ENCODE measurements at places on chromosomes 12 and 14.

DNA sequence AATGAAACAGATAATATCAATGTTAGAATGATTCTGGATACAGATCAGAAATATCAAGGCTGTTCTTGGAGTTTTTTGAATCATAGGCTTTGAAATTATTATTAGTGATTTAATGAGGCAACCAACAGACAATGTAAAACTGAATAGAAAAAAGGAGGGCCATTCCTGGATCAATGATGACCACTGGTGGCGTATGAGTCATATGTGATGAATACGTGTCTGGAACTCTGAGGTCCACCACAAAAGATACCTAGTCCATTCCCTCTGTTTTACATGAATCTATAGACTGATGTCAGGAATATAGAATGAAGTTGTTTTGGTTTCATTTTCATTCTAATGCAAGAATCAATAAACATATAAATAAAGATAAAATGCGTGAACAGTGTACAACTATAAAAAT, 78.3 kb upstream of the RTL1 start:
- no peak for DNase-seq

- DNase-seq, result no peak
These were observed 2.3 kb downstream of the LRTM2 start for GRCh38 chr12:1822699-1823098.

DNA sequence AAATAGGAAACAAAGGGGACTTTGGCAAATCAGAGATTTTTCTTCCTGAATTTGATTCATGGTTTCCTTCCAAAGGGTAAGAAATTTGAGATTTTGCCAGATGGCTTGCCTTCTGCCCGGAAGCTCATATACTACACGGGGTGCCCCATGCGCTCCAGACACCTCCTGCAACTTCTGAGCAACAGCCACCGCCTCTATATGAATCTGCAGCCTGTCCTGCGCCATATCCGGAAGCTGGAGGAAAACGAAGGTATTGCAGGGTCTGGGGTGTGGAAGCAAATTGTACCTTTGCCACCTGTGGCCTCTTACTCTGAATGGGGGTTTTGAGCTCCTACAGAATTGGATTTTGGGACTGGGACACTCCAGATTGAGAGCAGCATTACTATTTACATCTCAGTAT, 63.5 kb downstream of the FRMD6 start:
- DNase-seq, result no peak

- DNase-seq, result no peak
These were observed 51.3 kb downstream of the KCNA5 start for GRCh38 chr12:5094986-5095385.

DNA sequence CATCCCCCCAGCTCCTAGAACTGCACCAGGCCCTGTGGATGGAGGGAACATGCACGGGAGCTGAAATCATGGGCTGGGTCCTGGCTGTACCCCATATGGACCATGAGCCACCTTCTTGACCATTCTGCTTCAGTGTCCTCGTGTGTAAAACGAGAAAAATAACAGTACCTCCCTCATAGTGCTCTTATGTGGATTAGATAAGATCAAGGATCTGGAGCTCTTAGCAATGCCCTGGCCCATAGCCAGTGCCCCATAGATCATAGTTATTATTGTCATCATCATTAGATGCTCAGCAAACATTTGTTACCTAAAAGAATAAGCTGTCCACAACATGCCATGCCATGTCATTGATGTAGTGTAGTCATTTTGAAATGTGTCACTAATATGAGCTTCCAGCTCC, 71.3 kb downstream of the SYNE3 start:
- DNase-seq, result no peak

GRCh38 chr12:115421796-115422709, 738.1 kb upstream of the TBX3 start:
- no peak for DNase-seq

GRCh38 chr14:59283361-59283760, 94.9 kb downstream of the DAAM1 start:
- no peak for DNase-seq

GRCh38 chr12:124872068-124872719, 8.5 kb upstream of the SCARB1 start:
- no peak for DNase-seq

DNA sequence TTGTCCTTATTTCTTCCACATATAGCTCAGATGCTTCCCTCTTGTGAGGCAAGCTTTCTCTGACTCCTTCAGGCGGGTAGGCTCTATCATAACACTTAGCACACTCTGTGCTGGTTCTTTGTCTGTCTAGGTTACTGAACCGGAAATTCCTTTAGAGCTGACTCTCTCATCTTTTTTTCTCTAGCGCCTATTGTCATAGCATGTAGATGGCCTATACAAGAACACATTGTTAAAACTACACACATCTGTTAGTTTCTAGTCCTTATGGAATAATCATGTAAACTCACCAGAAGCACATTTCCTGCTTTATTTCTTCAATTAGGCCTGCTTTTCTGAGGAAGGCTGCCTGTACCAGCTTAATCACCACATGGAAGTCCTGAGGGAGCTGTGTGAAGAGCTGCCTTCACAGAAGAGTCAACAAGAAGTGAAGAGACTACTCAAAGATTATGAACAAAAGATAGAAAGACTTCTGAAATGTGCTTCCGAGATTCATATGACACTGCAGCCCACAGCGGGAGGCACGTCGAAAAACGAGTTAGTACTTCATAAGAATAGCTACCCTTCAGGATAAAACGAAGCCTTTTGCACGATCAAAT, 143.9 kb downstream of the SYNE2 start:
- DNase-seq, result no peak

GRCh38 chr12:43982544-43982943, 146.7 kb downstream of the TMEM117 start:
- DNase-seq, result no peak

- no peak for DNase-seq
These were observed 360.8 kb downstream of the CCDC91 start for GRCh38 chr12:28550757-28551704.

- DNase-seq, result no peak
These were observed 6.6 kb upstream of the CSAD start for GRCh38 chr12:53187145-53187899.

DNA sequence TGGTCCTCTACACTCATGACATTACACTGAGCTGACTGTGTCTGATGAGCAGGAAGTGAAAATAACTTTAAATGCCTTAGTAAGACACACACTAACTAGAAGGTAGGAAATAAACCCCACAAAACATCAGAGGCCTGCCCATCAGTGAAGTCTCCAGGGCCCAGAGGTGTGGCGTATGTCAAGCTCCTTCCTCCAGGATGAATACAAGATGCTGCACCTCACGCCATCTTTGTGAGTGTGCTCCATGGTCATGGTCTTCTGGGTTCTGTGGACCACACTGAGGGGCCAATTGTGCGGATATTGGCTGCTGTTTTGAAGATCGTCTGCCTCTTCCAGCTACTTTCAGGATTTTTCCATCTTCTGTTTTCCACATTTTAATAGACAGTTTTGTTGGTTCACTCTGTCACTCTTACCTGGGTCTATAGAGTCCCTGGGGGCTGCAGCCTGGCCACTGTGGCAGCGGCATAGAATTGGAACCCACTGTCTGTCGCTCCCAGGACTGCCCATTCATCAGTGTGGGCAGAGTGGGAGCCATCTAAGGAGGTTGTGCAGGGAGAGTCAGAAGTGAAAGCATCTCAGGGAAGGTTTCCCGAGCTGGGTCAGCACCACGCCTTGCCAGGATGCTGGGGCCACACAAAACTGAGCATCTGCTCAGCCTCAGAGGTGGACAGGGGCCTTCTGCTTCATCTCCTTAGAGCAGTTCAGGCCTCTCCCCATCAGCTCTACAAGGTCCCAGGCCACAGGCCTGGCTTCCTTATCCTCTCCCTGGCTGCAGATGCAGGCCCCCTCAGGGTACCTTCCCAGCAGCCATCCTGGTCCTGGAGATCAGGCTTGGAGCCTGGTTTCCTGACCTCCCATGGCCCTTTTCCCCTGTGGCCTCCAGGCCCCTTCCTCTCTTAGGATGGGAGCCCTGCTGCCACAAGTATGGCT, 57.5 kb upstream of the C14orf180 start:
- DNase-seq, result no peak

GRCh38 chr14:23620177-23620702, 15.9 kb upstream of the DHRS2 start:
- no peak for DNase-seq

DNA sequence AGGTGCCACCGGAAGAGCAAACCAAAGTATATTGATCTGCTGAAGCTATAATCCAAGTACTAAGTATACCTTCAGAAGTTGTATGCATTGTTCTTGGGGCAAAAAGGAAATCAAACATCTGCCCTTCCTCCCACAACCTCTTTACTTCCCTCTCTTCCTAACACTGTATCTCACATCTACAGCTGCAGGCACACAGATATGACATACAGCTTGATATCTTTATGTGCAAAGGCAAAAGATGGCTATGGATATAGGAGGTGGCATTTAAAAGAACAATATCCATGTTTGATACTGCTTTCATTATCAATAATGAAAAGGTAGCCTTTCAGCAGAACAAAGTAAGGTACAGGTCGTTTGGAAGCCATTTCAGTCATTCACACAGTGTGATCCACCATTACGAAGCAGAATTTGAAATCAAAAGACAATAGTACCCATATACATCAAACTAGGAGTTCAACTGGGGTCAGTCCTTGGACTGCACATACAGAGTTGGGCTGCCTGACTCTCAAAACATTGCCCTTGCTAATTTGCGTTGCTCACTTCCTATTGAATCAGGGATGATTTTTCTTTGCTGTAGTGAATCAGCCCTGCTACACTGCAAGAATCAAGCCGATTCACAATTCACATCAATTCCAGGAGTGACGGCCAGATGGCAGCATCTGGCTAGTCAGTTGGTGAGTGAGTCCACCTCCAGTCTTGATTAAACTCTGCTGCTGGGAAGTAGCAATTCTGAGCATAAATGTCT, 8.9 kb downstream of the ANG start:
- DNase-seq, result peak; percentile 32

DNA sequence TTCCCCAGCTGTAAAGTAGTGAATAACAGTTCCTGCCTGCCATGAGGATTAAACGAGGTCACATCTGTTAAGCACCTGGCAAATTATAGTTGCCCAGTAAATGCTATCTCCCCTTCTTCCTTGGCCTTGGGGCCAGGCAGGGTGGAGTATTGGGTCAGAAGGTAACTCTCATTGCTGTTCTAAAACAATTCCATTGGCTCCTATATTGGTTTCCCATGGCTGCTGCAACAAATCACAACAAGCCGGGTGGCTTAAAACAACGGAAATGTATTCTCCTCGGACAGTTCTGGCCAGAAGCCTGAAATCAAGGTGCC, 31.9 kb downstream of the MMAB start:
- no peak for DNase-seq

DNA sequence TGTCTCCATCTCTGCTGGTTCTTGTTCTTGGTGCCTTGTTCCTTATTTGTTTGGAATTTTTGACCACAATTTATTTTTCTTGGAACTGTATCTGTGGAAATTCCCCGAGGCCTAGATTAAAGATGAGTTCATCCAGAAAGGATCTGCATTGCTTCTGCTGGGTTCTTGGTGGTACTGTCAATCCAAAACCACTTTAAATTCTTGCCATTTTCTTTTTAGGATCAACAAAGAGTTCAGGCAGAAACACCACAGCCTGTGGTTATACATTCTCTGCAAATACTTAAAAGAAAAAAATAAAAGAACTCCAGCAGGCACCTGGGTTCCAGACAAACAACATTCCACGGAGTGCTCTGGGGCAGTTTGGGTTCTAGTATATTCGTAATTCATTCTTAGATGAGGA, 6.0 kb upstream of the VAMP1 start:
- no peak for DNase-seq

GRCh38 chr14:85556267-85556666, 26.3 kb downstream of the FLRT2 start:
- DNase-seq, result no peak

DNA sequence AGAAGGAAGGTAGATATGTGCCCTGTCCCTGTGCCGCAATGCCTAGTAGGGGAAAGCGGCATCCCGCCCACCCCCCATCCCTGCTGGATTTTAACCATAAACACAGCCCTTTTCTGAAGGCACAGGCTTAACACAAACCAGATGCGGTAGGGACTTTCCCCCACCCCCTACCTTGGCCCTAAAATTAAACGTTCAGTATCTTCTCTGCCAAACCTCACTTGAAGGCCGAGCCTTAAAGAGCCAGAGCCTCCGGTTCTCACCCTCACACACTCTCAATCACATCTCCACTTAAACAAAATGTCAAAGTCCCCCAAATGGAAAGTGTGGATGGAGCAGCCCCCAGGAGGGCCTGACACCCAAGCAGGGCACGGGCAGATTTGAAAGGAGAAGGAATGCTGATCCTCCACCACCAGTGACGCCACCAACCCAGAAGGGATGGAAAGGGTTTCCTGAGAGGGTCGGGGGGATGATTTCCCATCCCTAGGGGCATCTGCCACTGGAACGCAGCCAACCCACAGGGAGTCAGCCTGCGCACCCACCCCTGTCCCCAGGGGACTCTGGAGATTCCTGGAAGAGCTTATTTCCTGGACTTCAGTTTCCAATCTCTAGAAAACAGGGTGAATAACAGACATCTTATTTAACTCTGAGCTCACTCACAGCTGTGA, 26.4 kb downstream of the ACTN1 start:
- DNase-seq, result peak; percentile 43

DNA sequence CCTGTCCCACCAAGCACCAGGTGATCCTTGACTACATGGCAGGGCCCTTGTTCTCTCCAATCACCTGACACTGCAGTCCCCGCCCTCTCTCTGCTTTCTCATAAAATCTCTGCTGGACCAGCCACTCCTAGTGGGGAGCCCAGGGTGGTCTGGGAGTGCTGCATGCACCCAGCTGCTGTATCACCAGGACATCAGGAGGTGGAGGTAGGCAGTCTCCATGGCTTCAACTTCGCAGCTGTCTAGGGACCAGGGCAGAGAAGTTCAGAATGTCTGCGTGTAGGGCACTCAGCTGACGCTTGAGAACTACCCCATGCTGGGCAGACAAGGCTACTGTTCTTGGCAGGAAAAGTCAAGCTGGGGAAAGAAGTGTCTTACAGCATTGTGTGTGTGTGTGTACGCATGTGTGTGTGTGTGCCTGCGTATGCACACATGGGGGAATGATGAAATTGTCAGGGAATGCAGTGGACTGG, 2.6 kb downstream of the WSCD2 start:
- no peak for DNase-seq

DNA sequence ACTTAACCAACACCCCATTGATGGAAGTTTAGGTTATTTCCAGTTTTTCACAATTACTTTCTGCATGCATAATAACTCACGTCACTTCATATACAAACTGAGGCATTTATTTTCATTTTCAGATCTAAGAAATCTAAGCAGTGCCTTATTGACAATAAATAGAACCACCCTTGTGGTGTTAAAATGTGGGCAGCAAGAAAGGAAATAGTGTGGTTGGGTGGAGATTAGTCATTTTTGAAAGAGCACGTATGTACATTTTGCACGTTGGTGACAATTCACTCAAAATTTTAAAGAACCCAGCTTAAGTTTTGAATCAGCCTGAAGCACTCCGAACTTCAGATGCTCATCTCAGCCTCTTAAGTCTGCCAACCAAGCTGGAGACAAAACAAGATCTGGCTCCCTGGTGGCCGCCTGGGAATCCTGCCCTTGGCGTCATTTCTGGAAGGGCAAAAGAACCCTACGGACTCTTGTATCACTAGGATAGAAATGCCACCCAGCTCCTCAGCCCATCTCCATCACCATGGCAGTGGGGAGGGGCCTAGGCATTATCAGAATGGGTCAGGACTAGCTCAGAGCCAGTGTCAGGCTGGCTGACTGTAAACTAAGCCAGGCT, 89.5 kb upstream of the BCL2L14 start:
- no peak for DNase-seq
